Left kidney (tissue), 8 donors: ENCODE measurements at places on chromosomes 4 and X. TPM values are rescaled to one million over a fixed set of nuclear protein-coding genes. Genes with fewer than 3 reads are reported as not detected.

TSPAN7 gene
- polyA plus RNA-seq = 37.9 TPM

MSMO1 gene
- polyA plus RNA-seq = 62.7 TPM

BRS3 gene
- polyA plus RNA-seq = 0.12 TPM

ANXA10 gene
- 0.10 TPM for polyA plus RNA-seq

BANK1 gene
- 2.8 TPM for polyA plus RNA-seq
